Upper lobe of right lung (tissue), 1 donor: ENCODE measurements at places on chromosomes 2 and 18. TPM values are rescaled to one million over a fixed set of nuclear protein-coding genes. Genes with fewer than 3 reads are reported as not detected.
A peak's percentile ranks its signal among the peaks of the same experiment; 100 is the strongest.

The DNMT3A gene
- 31.3 TPM for total RNA-seq

The HOXD11 gene
- total RNA-seq = not detected

The POTEI gene
- not detected for total RNA-seq

- no peaks in the 10 kb centered on the region for H3K36me3 ChIP-seq
- no peak overlapping the region for H3K27ac ChIP-seq
- no peaks in the 10 kb centered on the region for H3K4me1 ChIP-seq
Observed at GRCh38 chr2:105932582-105932981, 187.9 kb downstream of the NCK2 start.

DNA sequence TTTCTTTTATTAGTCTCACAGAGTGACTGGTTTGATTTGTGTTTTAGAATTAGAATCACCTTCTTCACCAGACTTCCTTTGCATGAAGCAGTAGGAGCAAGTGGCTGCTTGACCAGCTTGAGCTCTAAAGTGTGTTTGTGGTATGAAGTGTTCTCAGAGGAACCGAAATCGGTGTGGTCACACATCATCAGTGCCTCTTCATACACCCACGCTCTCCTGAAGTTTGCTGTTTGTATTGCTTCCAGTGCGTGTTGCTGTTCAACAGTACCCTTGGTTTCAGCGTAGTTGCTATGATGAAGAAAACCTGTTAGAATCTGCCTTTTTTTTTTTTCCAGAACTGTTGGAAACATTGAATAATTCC, 77.9 kb downstream of the LIMS1 start:
- H3K4me3 ChIP-seq = peak overlapping the region; percentile 3
- no peak for DNase-seq
- peak overlapping the region; percentile 91 for H3K27ac ChIP-seq
- H3K4me1 ChIP-seq = peaks cover 59% of the 10 kb centered on the region

DNA sequence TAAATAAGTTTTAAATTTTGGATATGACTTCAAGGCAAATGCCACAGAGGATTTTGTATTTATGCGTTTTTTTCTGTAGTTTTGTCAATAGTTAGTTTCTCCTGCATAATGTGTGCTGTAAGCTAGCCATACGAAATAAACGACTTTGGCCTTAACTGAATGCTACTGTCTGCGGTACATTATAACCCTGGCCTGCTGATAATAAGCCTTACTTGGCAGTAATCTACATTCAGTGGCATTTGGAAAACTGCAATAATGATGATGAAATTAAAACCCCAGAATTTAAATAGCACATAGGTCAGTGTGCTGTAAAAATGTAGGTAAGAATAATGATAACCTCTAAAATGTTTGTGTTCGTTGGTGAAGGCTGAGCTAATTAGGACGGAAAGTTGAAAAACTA, 88.8 kb downstream of the LRP1B start:
- no peaks in the 10 kb centered on the region for H3K27me3 ChIP-seq
- no peaks in the 10 kb centered on the region for H3K4me1 ChIP-seq
- no peaks in the 10 kb centered on the region for H3K36me3 ChIP-seq

DNA sequence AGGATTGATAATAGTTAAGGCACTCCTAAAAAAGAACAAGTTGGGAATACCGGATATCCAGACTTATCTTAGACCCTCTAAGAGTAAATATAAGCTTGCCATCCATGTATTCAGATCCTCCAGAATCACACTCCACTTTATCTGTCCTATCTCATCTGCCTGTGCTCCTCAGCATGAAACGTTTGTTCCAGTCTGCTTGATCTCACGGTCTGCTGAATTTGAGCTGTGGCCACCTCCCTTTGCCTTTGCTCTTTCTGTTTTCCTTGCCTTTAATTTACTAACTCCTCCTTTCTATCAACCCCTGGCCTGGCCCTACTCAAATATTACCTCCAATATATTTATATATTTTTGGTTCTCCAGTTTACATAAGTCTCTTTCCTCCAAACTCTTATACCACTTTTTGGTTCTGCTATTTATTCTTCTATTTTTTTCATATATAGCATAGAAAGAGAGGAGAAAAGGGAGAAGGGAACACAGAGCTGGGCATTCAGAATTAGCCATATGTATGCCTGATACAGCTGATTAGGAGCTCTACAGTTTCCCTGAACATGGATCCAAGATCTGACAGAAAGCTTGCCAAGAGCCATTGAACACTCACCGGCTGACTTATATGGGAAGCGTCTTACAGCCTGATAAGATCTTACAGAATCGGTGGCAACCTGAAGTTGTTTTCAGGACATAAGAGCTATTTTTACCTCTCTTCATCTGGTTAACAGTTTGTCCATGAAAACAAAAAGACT, 21.8 kb upstream of the DNAJC27 start:
- H3K27me3 ChIP-seq = no peaks in the 10 kb centered on the region
- DNase-seq = no peak
- no peak overlapping the region for H3K27ac ChIP-seq
- no peaks in the 10 kb centered on the region for H3K36me3 ChIP-seq

GRCh38 chr2:159026170-159026569, 57.7 kb downstream of the TANC1 start:
- peaks cover 44% of the 10 kb centered on the region for H3K4me1 ChIP-seq
- H3K27ac ChIP-seq = no peak overlapping the region
- no peak for DNase-seq
- no peaks in the 10 kb centered on the region for H3K36me3 ChIP-seq
- H3K27me3 ChIP-seq = no peaks in the 10 kb centered on the region

- H3K4me1 ChIP-seq = no peaks in the 10 kb centered on the region
- no peak overlapping the region for H3K4me3 ChIP-seq
- no peaks in the 10 kb centered on the region for H3K27me3 ChIP-seq
- DNase-seq = no peak
Observed at GRCh38 chr2:122168799-122169198, 413.3 kb downstream of the TSN start.

GRCh38 chr2:68992933-68993332, 18.5 kb downstream of the GKN1 start:
- H3K36me3 ChIP-seq = no peaks in the 10 kb centered on the region
- H3K27ac ChIP-seq = no peak overlapping the region
- H3K4me1 ChIP-seq = no peaks in the 10 kb centered on the region
- no peak overlapping the region for H3K4me3 ChIP-seq
- no peaks in the 10 kb centered on the region for H3K27me3 ChIP-seq
- DNase-seq = no peak
